ENCODE measurements at places on chromosomes 16 and 17. TPM values are rescaled to one million over a fixed set of nuclear protein-coding genes. Genes with fewer than 3 reads are reported as not detected.

PLEKHH3 gene
- total RNA-seq, result 17.7 TPM

PRSS36 gene
- total RNA-seq, result 2.1 TPM

KRTAP2-2 gene
- not detected for total RNA-seq

UNC45B gene
- total RNA-seq, result not detected

SEC14L5 gene
- total RNA-seq, result 0.03 TPM

C16orf54 gene
- total RNA-seq, result not detected

TMEM92 gene
- 14.6 TPM for total RNA-seq

BAHCC1 gene
- total RNA-seq, result 7.7 TPM

TBC1D3 gene
- not detected for total RNA-seq

KRTAP16-1 gene
- not detected for total RNA-seq

TBC1D3H gene
- not detected for total RNA-seq

POLR2C gene
- total RNA-seq, result 106 TPM

HCRT gene
- total RNA-seq, result not detected

CLEC18C gene
- total RNA-seq, result 0.08 TPM

TMEM219 gene
- 82.6 TPM for total RNA-seq

SOST gene
- 0.03 TPM for total RNA-seq

ZNF750 gene
- total RNA-seq, result not detected

CIBAR2 gene
- not detected for total RNA-seq

RAC3 gene
- total RNA-seq, result 39.9 TPM

FBXW10 gene
- 1.1 TPM for total RNA-seq

BCAR1 gene
- 127 TPM for total RNA-seq

TMEM100 gene
- total RNA-seq, result 0.10 TPM

KRT15 gene
- total RNA-seq, result 2.5 TPM

NRN1L gene
- total RNA-seq, result 0.19 TPM

KRTAP3-1 gene
- not detected for total RNA-seq

ATP2C2 gene
- total RNA-seq, result 0.22 TPM

PIK3R6 gene
- not detected for total RNA-seq

PIRT gene
- total RNA-seq, result not detected

HSD11B2 gene
- total RNA-seq, result 2.1 TPM

SOX15 gene
- total RNA-seq, result 0.16 TPM

PRR15L gene
- 3.3 TPM for total RNA-seq

Data from A549 treated with AZD2906 at 1 μM for 4 hours (cell line).